Endodermal cell (in vitro differentiated cells): ENCODE measurements at places on chromosomes 6 and 20.
A peak's percentile ranks its signal among the peaks of the same experiment; 100 is the strongest.

DNA sequence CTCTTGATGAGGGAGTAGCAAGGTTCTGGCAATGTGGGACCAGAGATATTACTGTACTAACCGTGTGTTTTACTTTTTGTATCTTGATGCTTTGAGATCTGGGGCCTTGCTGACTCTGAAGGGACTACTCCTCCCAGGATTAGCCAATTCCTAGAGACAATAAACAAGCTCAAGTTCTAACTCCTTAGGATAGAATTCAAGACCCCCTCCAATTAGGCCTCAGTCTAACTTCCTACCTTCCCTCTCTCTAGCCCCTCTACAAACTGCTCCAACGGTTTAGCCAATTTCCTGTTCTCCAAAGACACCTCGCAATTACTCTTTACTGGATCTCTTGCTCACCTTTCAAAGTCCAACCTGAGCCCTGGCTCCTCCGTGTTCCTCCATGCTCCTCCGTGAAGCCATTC, 158.7 kb upstream of the JARID2 start:
- no peak for DNase-seq

GRCh38 chr6:153956808-153957207, 82.2 kb upstream of the OPRM1 start:
- no peak for DNase-seq

- DNase-seq, result no peak
Measured at GRCh38 chr6:152026291-152026690, 218.8 kb downstream of the ESR1 start.

- DNase-seq, result no peak
Measured at GRCh38 chr6:15870333-15871043, 207.7 kb upstream of the DTNBP1 start.

DNA sequence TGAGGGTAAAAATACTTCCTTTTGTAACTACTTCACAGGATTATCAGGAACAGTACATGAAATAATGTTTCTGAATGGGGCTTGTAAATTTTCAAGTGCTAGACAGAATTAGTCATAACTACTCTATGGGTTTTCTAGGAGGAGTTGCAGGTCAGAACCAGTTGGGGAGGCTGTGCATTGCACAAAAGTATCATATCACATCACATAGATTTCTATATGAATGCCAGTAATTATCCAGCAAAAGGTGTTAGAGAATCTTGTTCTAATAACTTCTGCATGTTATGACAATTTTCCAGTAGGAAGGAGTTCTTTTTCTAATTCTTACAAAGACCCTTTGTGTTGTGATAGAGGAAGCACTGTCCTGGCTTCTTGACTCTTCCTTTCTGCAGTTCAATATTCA, 551.6 kb downstream of the COL12A1 start:
- no peak for DNase-seq

DNA sequence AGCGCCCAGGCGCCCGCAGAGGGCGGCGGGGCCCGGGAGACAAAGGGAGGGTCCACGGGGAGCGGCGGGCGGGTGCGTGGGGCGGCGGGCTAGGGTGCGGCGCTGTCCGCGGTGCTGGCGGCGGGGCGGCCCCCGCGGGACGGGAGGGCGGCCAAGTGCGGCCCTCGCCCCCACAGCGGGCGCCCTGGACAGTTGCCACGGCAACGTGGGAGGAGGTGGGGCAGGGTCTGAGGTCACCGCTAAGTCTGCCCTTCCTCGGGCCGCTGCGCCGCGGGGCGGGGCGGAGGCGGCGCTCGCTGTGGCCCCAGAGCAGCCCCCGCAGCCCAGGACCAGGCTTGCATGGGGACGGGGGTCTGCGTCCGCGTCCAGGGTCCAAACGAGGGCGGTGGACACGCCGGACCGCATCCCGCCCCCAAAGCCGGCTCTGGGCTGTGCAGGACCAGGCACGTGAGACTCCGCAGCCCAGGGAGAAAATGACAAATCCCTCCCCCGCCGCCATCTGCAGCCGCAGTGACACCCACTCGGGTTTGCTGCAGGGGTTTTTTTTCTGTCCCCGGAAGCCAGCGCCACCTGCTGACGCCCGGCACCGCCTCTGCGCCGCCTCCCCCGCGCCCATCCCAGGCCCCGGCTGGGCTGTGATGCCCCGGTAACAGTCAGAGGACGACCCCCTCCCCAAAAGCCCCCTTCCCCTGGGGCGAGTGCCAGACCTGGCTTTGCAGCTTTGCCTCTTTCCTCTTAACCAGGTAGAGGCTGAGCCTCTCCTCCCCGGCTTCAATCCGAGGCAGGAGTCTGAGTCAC, 36.8 kb downstream of the YTHDF1 start:
- DNase-seq, result peak; percentile 85

DNA sequence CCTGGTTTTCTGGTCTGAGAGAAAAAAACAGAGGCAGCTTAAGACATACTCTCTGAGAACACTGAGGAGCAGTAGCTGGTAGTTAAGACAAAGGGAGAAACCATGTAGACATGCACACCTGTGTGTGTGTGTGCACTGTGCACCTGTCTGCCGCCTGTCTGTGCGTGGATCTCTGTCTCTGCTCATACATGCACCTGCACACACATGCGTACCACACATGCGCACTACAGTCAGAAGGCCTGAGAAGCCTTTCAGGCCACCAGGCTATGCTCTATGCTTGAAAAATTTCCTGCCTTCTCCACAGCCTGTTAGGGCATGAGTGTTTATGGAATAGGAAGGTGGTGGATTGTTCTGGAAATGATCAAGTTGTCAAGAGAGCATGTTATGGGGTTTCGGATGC, 103.5 kb downstream of the CDH4 start:
- DNase-seq, result no peak

- DNase-seq, result no peak
Measured at GRCh38 chr20:57881466-57882385, 171.9 kb upstream of the PMEPA1 start.

- no peak for DNase-seq
Measured at GRCh38 chr6:156577749-156578148, 199.4 kb upstream of the ARID1B start.

DNA sequence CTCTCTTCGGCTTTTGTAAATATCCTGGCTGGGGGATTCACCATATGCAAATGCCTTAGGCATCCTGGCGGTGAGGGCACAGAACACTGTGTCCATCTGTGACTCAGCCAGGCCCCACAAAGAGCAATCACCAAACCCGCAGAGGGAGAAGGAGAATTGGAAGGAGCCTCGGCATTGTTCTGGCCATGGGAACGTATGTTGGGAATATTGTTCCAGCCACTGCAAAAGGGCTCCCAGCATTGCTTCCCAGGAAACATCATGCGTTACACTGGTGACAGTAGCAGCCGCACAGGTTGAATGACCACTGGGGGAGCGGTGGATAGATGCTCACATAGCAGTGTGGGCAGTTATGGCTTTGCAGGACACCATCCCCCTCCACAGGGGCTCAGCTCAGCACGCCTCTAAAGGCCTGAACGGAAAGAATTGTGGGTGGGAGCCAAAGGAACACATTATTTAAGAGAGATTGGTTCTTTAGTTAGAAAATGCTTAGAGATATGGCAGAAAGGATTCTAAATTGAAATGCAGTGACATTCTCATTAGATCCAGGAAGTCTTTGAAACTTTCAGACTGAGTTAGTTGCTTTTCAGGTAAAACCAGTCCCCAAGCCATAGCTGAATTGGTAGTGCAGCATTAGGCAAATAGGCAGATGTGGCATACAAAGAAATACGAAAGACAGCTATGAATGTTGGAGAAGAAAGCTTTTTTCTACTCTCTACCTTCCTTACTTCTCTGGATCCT, 104.3 kb downstream of the RNF144B start:
- DNase-seq, result no peak

DNA sequence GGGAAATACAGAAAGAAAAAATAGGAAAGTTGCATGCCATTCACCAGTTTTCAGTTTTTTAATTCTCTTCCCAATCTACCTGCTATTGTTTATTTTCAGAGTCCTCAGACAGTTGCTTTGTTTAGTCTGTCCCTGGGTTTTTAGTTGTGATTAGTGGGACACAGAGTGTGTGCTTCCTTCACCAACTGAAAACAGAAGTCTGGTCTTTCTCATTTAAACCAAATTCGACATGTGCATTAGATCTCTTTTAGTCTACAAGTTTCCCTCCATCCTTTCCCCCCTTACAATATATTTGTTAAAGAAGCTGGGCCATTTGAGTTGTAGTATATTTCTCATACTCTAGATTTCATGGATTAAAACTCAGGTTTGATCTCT, 58.7 kb upstream of the STMND1 start:
- no peak for DNase-seq

- peak; percentile 76 for DNase-seq
Measured at GRCh38 chr6:52543729-52544601, 32.9 kb downstream of the TRAM2 start.

GRCh38 chr6:101110814-101111213, 229.7 kb upstream of the ASCC3 start:
- no peak for DNase-seq

DNA sequence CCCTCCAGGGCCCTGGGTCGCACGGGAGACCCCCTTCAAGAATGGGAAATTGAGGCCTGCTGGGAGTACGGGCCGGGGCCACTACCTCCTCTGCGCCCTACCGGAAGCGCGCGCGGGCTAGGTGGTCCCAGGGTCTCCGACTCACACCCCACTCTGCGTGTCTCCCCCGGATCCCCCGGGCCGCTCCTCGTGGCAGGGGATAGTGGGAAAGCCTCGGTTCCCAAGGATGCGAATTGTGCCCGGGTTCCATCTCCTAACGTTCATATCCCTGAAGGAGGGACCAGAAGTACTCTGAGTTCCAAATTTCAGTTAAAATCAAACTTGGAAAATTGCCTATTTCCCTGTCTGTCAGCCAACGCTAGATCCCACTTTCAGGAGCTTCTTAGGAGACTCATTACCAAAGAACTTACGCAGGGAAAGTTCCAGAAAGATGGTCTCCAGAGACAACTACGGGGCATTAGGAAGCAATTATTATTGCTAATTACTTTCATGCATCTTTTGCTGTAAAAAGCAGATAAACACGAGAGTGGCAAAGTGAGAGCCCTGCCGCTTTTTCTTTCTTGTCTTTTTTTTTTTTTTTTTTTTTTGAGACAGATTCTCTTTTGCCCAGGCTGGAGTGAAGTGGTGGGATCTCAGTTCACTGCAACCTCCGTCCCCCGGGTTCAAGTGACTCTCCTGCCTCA, 858 bp downstream of the FAM83D start:
- no peak for DNase-seq

- DNase-seq, result no peak
Measured at GRCh38 chr6:42249279-42249678, 31.6 kb upstream of the MRPS10 start.

DNA sequence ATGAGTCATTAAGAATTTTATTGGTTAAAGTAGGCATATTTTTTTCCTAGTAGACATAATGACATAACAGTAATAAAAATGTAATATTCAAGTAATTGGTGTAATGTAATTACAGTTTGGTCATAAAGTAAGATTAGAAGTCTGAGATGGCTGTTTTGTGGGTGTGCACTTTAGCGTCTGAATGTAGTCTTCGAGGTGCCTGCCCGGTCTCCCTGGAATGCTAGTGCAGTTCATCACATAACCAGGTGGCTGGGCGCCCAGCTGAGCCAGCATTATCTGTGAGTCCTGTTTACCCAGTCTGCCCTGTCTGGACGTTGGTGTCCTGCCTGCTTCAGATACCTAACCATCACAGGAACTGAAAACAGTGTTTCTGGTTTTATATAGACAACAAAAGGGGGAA, 419.1 kb downstream of the CDC5L start:
- no peak for DNase-seq

- DNase-seq, result no peak
Measured at GRCh38 chr6:106180208-106180607, 94.1 kb downstream of the PRDM1 start.

GRCh38 chr20:9140162-9140760, 71.4 kb downstream of the PLCB4 start:
- DNase-seq, result no peak

- DNase-seq, result no peak
Measured at GRCh38 chr6:67683960-67684359, 951.1 kb upstream of the ADGRB3 start.

DNA sequence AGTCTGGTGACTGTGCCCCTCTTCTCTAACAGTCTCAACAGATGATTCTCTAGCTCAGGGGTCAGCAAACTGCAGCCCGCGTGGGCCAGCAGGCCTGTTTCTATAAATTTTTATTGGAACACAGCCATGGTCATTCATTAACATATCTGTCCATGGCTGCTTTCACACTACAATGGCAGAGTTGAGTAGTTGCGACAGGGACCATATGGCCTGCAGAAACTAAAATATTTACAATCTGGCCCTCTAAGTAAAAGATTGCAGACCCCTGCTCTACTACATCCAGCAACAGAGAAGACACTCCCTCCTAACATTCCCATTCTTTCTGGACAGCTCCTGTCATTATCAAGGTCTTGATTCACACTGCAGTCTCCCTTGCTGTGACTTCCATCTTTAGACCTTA, 45.2 kb downstream of the PLAGL2 start:
- DNase-seq, result no peak

- DNase-seq, result peak; percentile 92
Measured at GRCh38 chr20:64053841-64054661, 4.6 kb upstream of the SOX18 start.

DNA sequence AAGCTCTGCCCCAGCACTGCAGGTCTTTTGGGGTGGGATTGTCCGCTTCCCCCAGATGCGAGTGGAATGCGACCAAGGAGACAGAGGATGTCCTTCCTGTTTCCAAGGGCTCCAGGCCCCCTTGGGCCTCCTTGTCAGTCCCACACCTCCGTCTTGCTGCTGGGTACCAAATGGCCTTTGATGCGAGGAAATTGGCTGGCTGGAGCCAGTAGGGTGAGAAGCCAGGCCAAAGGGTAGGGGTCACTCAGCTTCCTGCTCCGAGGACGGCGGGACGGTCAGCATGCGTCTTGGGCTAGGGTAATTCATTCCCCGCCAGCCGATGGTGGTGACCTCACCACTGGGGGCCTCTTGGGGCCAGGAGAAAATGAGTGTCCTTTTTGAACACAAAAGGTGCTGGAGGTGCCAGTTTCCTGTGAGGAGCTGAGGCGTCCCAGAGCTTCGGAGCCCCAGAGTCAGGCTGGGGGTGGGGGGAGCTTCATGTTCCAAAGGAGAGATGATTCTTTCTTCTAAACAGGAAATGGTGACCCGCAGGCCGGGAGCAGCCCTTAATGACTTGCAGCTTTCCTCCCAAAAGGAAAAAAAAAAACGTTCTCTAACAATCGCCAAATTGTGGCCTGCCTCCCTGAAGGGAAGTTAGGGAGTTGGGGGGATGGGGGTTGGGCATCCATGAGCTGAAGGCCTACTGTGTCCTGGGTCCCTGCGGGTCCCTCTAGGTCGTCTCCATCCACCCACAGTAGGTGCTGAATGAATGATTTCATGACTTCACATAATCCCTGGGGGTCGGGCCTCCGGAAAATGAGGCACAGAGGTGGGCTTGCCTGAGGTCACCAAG, 6.7 kb downstream of the SNAI1 start:
- DNase-seq, result peak; percentile 77
